ENCODE measurements at places on chromosomes 2 and 18.

DNA sequence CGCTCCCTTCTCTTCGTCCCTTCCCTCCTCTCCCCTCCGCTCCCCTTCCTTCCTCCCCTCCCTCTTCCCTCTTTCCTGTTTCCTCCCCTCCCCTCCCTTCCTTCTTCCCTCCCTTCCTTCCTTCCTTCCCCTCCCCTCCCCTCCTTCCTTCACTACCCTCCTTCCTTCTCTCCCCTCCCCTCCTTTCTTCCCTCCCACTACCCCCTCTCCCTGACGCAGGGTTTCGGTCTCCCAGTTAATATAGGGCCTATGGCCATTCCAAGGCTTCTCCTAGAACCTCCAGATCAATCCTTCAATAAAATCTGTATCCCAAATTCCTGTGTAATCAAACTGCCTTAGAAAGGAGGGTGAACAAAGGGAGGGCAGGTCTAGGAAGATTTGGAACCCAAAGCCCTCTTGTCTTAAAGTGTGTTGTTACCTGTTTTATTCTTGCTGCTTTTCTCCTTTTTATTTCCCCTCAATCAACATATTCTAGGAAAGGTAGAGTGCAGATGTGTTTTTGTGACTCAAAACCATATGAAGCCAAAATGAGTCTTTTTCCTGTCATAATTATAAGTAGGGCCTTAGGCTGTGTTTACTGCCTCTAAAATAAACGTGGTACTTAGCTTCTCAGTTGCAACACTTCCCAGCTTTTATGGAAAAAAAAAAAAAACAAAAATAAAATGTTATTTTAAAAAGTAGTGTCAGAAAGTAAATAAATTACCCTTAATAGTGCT, 53.7 kb downstream of the GPD2 start:
- DNase-seq: no peak

DNA sequence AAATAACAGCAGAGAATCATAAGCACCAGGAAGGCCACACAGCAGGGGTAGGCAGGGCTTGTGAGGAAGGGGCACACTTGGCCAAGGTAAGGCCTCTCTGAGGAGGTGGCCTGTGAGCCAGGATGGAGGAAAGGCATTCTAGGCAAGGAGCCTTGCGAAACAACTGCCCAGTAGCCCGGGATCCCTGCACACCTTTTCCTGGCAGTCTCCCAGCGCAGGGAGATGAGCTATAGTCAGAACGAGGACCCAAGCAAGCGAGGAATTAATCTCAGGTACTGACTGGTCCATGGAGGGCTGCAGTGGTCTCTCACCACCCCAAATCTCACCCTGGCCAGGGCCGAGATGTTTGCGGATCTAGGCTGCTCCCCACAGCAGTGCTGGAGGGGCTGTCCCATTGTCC, 64.9 kb upstream of the STPG4 start:
- no peak for DNase-seq

DNA sequence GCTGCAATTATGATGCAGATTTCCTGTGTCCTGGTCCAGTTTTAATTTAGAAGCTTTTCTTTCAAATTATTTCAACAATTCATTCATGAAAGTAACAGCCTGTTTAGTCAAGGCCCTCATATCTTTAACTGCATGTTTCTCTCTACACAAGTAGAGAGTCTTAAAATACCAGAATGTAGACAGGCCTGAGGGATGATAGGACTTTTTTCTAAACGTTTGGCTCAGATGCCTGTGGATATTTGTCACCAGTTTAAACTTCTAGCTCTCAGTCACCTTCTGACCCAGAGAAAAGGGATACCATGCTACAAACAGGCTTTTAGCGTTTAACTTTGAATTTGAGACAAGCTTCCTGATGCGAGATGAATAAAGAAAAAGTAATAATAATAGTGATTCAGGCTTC, 15.7 kb downstream of the COL5A2 start:
- DNase-seq: no peak

DNA sequence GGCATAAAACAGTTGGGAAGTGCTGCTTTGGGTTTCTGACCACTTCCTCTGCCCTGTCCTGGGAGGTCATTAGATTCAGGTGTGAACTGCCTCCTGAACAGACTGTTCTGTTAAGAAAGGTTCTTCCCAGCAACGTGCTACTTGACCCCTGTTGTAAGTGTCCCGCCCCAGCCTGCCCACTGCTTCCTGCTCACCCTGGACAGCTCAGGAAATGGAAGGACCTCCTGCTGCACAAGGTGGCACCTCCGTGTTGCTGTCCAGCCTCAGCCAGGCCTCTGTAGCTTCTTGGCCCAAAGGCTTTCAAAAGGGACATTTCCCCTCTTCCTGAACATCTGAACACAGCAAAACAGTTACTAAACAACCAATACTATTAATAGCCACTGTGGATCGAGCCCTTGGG, 5.3 kb downstream of the TOGARAM2 start:
- no peak for DNase-seq

DNA sequence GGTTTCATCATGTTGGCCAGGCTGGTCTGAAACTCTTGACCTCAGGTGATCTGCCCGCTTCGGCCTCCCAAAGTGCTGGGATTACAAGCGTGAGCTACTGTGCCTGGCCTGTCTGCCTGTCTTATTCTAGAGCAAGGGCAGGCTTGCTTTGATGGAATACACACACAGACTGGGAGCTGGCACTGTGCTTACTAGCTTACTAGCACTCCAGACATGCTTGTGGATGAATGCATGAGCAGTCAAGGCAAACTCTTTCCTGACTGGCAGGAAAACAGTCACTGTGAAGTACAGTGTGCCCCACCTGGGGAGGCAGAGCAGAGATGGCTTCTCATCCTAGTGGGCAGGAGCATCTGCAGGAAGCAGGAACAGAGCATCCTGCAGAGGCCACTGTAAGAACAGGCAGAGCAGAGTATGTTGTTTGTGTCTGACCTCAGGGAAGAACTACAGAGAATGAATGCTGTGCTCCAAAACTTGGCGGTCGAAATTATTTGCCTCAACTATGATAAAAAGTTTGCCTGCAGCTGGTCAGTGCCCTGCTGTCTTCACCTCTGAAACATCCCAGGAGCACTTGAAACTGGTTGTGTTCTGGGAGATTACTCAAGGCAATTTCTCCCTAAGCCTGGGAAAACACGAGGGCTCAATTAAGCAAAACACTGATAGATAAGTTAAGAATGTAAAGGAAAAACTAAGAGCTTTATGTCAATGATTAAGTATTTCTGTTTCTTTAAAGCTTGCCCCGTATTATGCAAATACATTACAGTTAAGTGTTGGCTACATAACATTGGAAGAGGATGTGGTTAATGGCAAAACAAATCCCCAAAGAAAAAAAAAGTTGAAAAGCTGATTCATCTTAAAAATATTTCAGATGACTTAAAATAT, 102.4 kb downstream of the VAPA start:
- no peak for DNase-seq

- no peak for DNase-seq
Observed at GRCh38 chr18:48771641-48772375, 179.0 kb downstream of the SMAD7 start.

DNA sequence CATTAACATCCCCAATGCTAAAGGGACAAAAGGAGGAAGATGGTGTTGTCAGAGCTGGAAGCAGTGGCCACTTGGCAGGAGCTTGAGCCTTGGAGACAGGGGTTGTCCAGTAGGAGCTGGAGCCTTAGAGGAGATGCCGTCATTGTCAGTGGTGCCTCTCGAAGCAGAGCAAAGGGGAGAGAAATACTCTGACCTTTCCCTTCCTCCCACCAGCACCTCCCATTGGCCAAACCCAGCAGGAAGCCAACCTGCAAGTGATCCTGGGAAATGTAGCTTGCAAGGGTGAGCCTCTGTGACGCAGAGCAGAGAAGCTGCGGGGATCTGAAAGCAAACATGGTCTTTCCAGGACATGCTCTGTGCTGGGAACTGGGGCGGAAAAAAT, 33.7 kb upstream of the MRPL19 start:
- no peak for DNase-seq

GRCh38 chr2:45904267-45904945, 252.9 kb downstream of the PRKCE start:
- DNase-seq: peak; percentile 29

GRCh38 chr2:233967164-233967563, 50.0 kb downstream of the TRPM8 start:
- DNase-seq: no peak

GRCh38 chr2:102771114-102771513, 9.3 kb downstream of the TMEM182 start:
- DNase-seq: no peak

DNA sequence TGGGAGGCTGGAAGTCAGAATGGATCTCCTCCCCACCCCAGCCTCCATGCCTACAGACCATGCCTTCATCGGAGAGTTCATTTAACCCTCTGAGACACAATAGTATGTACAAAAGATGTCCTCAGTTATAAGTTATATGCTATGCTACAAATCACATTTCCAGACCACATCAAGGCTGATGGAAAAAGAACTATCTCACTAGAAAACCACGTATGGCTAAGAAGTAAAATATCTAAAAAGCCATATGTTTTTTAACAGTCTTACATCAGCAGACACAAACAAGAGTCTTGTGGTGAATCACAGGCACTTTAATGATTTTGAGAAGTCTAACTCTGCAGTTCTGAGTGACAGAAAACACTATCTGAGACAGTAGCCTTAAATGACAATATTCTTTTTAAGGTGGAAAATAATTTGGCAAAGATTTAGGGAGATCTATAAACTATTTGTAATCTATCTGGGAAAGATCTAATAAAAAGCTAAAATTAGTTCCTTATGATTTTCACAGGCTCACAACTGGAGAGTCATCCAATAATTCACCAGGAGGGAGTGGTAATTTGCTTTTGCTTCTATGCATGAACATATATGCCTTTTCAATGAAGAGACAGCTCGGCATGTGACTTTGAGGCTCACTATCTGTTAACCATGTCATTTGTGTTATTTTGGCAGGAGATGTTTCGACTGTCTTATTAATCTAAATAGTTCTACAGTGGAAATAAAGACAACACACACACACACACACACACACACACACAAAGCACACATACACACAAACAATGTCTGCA, 197.5 kb downstream of the IRS1 start:
- DNase-seq: no peak

DNA sequence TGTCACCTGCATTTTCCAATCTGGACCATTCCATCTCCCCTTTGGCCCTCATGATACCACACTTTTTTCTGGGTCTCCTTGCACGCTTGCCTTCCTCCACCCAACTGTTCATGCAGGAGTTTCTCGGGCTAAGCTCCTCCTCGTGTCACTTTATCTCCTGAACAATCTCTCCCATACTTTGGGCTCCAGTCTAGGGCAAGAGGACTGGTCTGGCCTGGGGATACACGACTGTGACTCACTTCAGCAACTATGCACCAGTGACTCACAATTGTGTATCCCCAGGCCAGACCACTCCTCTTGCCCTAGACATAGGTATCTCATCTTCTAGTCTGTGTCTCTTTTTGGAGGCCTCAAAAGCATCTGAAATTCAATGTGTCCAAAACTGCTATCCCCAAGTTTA, 149.4 kb upstream of the PTPRM start:
- DNase-seq: no peak

DNA sequence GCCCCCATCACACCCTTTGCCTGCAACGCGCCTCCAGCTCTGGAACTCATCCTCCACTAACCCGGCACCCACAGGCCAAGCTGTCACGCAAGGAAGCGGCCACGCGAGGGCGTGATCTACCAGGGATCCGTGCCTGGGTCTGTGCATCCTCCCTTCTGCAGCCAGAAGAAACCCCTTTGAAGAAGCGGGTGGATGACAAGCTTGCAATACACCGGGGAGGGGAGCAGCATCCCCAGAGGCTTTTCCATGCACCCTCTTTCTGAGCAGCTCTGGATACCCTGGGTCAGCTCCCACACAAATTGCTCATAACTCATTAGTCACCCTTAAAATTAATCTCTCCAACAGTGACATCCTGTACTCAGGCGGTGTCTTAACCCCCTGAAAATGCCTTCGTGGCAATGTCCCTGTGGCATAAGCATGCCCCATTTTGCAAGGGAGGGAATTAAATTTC, 47.6 kb downstream of the PDCL3 start:
- DNase-seq: peak; percentile 77

DNA sequence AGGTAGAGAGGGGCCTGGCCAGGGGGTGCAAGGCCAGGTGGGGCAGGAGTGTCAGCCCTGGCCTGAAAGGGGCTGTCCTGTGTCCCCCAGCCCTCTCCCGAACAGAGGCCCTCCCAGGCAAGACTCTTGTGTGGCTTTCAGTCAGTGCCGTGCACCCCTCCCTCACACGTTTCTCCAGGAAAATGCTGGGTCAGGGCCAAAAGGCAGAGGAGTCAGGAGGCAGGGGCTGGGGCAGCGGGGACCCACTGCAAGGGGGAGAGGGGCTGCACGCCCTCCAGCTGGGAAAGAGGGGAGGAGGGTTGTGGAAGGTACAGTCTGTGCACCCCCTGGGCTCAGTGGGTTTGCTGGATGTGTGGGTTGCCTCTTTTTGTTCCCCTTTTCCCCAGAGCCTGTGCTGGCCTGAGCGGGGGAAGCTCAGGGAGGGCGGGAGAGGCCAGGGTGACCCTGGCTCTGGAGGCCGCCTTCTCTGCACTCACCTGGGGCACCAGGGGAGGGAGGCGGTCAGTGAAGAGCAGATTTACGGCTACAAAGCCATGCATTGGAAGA, 4.1 kb downstream of the KCNF1 start:
- no peak for DNase-seq

DNA sequence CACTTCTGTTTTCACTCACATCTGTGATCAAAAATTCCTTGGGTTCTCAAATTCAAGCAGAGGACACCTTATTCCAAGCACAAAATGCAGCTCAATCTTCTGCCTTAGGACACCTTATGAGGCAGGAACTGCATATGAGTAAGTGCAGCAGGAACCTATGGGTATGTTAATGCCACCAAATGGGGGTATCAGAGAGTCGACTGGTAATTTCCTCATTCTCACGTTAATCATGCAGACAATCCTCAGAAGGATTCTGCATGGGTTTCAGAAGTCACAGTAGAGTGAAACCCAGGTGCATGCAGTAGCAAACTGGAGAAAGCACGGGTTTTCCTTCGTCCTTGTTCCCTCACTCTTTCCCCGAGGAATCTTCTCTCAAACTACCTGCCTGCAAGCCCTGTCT, 452.8 kb downstream of the CBLN2 start:
- DNase-seq: no peak

DNA sequence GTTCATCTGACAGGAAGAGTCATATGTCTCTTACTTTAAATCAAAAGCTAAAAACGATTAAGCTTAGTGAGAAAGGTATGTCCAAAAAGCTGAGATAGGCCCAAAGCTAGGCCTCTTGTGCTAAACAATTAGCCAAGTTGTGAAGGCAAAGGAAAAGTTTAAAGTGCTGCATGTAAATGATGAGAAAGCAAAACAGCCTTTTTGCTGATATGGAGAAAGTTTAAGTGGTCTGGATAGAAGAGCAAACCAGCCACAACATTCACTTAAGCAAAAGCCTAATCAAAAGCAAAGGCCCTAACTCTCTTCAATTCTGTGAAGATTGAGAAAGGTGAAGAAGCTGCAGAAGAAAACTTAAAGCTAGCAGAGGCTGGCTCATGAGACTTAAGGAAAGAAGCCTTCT, 511.3 kb upstream of the FAM98A start:
- DNase-seq: no peak
